SIG-M5 (cell line): ENCODE measurements at places on chromosomes 3 and 15.

DNA sequence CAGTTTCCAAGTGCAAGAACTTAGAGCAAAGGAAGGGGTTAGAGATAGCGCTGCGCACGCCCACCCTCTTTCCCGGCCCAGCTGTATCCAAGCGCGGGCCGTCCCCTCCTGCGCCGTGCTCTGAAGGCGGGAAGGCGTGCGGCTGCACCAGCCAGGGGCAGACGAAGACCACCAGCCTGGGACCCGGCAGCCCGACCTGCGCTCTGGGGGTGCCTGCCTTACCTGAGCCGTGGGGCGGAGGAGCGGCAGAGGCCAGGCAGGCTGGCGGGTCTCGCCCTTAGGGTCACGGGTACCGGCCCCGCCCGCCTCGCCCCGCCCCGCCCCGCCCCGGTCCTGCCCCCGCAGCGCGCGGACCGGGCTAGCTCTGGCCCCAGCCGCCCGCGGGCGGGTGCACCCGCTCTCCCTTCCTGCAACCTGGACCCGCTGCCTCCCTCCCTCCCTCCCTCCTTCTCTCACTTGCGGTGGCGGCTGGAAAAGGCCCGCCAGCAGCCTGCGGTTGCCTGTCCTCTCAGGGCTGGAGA lies at the start of gene WDR72:
TSS of gene WDR72 (minus strand) at position 253 of the 521 bp plus-strand sequence. CDS start 26,514 bp downstream, outside the sequence.
- DNase-seq: no peak

- no peak for DNase-seq
These were observed 49.2 kb downstream of the MRPL3 start for GRCh38 chr3:131453533-131453932.

GRCh38 chr15:91291673-91292072 lies 191.6 kb downstream of the SV2B start:
- DNase-seq: no peak

GRCh38 chr3:105360003-105360402 lies 6.7 kb upstream of the ALCAM start:
- no peak for DNase-seq

GRCh38 chr3:74447221-74447620 lies 167.2 kb downstream of the CNTN3 start:
- DNase-seq: no peak

DNA sequence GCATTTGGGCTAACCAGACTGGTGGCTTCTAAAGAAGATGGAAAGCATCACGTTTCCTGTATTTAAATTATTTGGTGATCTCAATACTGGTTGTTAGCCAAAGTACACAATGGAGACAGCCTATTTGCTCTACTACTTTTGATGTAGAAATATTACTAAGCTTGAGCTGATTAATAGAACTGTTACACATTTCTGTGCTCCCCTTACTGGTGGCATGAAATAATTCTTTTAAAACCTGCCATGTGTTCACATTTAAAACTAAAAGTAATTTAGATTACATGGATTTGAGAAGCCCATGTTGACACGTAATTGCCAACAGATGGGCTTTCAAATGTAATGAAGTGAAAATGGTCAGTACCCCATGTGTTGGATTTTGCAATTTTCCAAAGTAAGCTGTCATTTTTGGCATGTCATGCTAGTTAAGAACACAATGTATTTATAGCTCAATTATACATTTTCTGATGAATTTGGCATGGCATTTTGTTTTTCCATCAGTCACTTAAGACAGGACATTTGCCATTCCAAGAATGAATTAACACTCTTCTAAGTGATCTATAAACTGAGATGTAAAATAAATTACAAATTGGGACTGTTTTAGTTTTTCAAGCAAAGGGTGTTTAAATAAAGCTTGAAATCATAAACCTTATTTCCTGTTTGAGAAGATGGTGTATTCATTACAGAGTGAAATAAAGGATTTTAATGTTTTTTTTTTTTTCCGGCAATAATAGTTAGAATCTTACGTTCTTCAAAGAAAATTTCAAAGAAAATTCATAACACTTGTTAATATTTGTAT lies 10.8 kb upstream of the RARRES1 start:
- DNase-seq: no peak

DNA sequence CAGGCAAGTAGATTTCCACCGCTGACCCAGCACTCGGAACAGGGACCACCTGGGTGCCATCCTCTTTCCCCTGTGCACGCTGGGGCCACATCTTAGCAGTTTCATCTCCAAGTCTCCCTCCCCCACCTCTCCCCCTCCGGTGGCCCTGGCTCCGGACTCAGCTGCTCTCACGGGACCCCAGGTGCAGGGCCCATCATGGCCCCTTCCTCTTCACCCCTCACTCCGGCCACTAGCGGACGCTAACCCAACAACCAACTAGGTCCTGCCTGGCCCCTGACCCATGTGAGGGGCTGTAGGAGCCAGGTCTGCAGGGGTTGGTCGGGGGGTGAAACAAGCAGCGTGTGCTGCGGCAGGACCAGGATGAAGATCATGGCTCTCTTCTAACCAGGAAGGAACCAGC lies 31.3 kb upstream of the IQSEC1 start:
- DNase-seq: no peak
